ENCODE measurements at places on chromosomes 5 and 9. TPM values are rescaled to one million over a fixed set of nuclear protein-coding genes. Genes with fewer than 3 reads are reported as not detected.

DNA sequence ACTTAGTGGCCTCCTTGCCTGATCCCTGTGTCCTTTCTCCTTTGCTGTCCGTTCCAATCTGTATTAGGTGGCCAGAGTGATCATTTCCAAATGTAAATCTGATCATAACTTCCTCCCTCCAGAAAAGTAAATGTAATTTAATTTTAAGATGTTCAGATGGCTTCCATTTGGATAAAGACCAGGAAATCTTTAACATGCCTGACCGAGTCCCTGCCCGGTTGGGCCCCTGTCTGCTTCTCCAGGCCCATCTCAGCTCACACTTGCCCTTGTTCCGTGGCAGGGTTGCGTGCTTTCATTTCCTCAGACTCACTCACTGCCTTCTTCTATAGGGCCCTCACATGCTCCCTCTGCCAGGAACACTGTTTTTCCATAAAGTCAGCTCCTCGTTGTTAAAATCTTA, 7.6 kb downstream of the MAP3K1 start:
- H3K27ac ChIP-seq: no peak overlapping the region
- H3K27me3 ChIP-seq: no peaks in the 10 kb centered on the region
- H3K4me1 ChIP-seq: peaks cover 29% of the 10 kb centered on the region

DNA sequence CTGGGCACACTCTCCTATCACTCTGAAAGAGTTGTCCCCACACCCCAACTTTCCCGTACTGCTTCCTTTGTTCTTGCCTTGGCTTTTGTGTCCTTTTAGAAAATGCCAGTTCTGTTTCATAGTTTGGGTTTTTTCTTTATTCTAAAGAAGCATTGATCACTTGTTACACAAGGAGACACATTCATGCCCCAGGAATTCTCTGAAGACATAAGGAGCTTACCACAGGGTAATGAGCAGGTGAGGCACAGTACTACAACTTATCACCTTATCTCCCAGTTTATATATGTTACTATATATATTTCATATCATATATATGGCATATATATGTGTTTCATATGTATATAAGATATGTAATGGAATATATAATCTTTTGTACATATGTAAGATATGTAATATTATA, 6.5 kb upstream of the SSBP2 start:
- H3K27ac ChIP-seq: no peak overlapping the region
- H3K4me1 ChIP-seq: peaks cover 47% of the 10 kb centered on the region
- H3K27me3 ChIP-seq: no peaks in the 10 kb centered on the region
- no peak overlapping the region for H3K4me3 ChIP-seq
- no peak for DNase-seq

DNA sequence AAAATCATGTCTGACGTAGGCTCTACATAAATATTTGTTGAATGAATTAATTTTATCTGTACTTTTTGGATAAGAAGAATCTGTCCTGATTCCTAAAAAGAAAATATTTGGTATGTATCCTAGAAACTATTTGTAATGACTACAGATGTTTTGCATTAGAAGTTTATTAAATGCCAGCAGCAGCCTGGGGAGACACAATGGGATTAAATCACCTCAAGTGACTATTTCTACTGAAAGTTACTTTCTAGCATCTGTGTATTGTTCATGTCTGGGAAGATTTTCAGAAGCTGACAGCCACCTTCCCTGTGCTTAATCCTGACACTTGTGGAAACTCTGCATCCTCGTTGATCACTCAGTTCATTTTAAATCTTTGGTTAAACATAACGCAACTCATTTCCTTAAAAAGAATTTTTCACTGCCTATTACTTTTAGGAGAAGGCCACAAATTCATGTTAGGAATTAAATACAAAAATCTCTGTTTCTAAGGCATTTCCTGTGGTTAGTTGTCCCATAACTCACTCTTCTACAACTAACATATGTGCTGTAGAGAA, 209.3 kb upstream of the PPP1R2B start:
- H3K4me1 ChIP-seq: peaks cover 11% of the 10 kb centered on the region
- peak overlapping the region; percentile 46 for H3K27ac ChIP-seq
- no peaks in the 10 kb centered on the region for H3K36me3 ChIP-seq
- no peaks in the 10 kb centered on the region for H3K27me3 ChIP-seq
- peak; percentile 1 for DNase-seq

FCHO2 gene
- 22.2 TPM for total RNA-seq

DNA sequence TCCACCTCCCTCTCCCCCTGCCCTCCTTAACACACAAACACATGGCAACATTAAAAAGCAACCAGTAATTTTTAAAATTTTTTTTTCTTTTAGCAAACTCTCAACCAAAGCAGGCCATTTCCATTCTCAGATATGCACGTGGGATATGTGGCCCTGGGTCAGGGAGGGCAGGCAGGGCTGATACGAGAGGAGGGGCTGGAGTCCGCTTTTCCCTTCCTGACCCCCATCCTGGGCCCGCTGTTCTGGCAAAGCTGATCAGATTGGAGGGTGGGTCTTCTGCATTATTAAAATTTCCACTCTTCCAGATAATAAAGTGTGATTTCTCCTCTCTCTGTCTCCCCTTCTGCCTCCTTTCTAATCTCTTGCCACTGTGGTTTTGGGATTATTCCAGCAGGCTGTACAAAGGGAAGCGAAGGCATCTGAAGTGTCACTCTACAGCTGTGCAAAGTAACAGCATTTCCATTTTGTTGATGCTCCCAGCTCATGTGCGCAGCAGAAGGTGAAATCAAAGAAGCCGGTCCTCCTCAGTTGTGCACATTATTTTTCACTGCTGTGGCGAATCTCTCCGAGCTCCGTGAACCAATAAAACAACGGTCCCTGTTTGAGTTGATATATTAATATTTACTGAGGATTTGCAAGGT, 12.0 kb downstream of the IRX1 start:
- no peaks in the 10 kb centered on the region for H3K4me1 ChIP-seq
- H3K27ac ChIP-seq: no peak overlapping the region
- H3K36me3 ChIP-seq: peaks cover 5% of the 10 kb centered on the region
- H3K4me3 ChIP-seq: no peak overlapping the region
- H3K27me3 ChIP-seq: peaks cover 1% of the 10 kb centered on the region

DNA sequence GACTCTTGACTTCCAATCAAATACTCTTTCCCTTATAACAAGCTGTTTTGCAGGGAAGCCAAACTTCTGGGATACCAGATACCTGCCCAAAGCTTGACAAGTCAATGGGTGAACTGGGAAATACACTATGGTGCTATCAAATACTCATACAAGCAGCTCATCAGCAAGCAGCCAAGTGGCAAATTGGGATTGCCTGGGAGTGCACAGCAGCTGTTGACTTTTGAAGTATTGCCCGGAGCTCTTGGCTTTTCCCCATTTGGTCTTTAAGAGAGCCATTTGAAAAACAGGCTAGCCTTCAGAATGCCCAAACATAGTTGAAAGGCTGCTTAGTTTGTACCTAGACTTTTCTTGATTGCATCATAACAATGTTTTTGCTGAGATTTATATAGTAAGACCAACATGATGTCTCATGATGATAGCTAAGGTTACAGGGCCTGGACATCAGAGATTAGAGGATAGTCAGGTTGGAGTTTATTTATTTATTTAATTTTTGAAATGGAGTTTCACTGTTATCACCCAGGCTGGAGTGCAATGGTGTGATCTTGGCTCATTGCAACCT, 210.1 kb upstream of the ZNF608 start:
- no peak overlapping the region for H3K27ac ChIP-seq
- H3K27me3 ChIP-seq: no peaks in the 10 kb centered on the region
- H3K4me3 ChIP-seq: no peak overlapping the region
- H3K4me1 ChIP-seq: no peaks in the 10 kb centered on the region
- DNase-seq: no peak
- H3K36me3 ChIP-seq: no peaks in the 10 kb centered on the region

DNA sequence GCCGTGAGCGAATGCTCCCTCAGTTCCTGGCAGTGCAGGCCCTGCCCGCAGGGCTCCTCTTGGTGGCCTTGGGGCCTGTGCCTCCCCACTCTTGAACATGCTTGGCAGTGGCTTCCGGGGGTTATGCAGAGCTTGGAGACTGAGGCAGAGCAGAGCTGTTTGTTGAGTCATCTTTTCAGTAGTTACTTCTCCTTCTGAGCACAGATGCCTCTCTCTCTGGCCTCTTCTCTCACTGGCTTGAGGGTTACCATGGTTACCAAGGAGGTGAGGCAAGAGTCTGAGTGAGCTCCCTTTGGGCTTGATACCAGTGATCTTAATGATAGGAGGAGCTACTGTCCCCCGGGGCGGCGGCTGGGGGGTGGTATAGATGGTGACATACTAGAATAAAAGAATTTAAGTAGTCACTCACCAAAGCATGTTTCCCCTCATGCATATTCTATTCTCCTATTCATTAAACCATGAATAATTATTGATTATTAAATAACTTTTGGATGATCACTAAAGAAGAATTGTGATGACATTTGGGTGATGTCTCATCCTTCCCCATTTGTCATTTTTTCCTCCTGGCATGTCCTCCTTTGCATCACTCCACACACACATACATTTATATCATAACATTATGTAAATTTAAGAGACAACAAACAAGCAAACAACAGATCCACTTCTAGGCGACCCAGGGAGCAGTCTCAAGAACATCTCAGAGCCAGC, 111.1 kb downstream of the ARHGAP26 start:
- H3K27ac ChIP-seq: peak overlapping the region; percentile 50
- H3K36me3 ChIP-seq: no peaks in the 10 kb centered on the region
- no peak overlapping the region for H3K4me3 ChIP-seq
- peaks cover 38% of the 10 kb centered on the region for H3K4me1 ChIP-seq
- peak; percentile 90 for DNase-seq

NR2F1 gene
- 25.9 TPM for total RNA-seq

PRRX2 gene
- total RNA-seq: 109 TPM

- peaks cover 34% of the 10 kb centered on the region for H3K4me1 ChIP-seq
- DNase-seq: peak; percentile 97
- peak overlapping the region; percentile 86 for H3K4me3 ChIP-seq
- H3K27me3 ChIP-seq: no peaks in the 10 kb centered on the region
- no peaks in the 10 kb centered on the region for H3K36me3 ChIP-seq
- H3K27ac ChIP-seq: peak overlapping the region; percentile 99
Observed at GRCh38 chr5:169071-169727, 22.1 kb upstream of the LRRC14B start.

GRCh38 chr9:137759117-137759516, 118.5 kb upstream of the CACNA1B start:
- H3K36me3 ChIP-seq: peaks cover 58% of the 10 kb centered on the region
- H3K27ac ChIP-seq: peak overlapping the region; percentile 24
- H3K4me3 ChIP-seq: no peak overlapping the region
- H3K4me1 ChIP-seq: peaks cover 29% of the 10 kb centered on the region

LHX2 gene
- not detected for total RNA-seq

PHF24 gene
- total RNA-seq: not detected

Data from HFFc6 (cell line).